ENCODE measurements at places on chromosomes 6 and 20. TPM values are rescaled to one million over a fixed set of nuclear protein-coding genes. Genes with fewer than 3 reads are reported as not detected.

GRCh38 chr6:136171231-136171630 is 78.9 kb downstream of the MTFR2 start:
- DNase-seq: no peak

Gene PLCB4
- 20.5 TPM for total RNA-seq

Gene HLA-DRB5
- total RNA-seq: 14.0 TPM

Gene CAP2
- total RNA-seq: 120 TPM

DNA sequence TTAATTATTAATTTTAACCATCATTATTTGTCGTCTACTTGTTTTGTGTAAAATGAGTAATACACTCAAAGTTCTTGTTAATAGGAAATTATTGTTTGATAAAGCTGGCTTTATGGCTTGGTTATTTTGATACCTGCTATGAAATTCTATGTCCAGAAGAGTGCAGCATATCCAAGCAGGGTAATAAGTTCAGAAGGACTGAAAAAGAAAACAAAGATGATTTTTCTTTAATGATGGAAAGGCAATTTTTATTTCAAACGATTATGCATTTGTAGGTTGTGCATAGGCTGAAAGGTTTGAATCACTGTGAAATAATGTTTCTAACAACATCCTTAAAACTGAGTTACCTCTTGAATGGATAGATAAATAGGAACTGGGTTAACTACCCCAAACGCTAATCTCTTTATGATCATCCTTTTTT is 1.4 kb upstream of the MAN1A1 start:
- no peak for DNase-seq

GRCh38 chr6:20604159-20604558 is 69.9 kb downstream of the CDKAL1 start:
- no peak for DNase-seq

Gene SIRPG
- not detected for total RNA-seq

- DNase-seq: no peak
Measured at GRCh38 chr6:33815854-33816253, 12.1 kb upstream of the MLN start.

DNA sequence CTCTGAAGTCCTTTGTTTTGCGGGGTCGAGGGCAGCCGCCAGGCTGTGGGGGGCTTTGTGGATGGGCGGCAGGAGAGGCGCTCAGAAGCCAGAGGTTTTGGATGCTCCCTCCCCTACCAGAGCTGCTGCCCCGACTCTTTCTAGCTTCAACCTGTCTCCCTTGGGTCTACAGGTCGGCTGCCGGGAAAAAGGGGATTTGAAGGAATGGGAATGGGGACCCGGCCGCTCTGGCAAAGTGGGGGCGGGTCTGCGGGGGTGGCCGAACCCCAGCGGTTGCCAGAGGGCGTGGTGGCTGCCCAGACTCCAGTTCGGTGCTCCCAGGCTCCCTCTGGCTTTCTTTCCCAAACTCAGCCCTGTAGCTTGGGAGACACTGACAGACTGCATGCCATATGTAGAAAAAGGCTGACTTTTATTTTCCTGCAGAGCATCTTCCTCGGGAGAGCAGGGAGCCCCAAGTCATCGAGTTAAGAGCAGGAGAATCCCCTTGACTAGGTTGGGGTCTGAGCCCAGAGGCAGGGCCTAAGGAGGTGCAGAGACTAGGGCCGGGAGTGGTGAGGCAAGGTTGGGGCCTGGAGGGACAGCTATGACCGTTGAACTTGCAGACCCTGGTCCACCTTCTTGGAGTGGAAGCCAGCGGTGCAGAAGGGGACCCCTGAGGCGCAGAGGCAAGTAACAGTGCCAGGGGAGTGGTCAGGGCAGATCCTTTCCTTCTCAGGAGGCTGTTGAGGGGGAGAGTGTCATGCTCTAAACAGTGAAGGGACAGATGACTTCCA is 1.4 kb upstream of the PPP1R18 start:
- no peak for DNase-seq

- no peak for DNase-seq
Measured at GRCh38 chr6:167345348-167345747, 20.5 kb downstream of the TTLL2 start.

DNA sequence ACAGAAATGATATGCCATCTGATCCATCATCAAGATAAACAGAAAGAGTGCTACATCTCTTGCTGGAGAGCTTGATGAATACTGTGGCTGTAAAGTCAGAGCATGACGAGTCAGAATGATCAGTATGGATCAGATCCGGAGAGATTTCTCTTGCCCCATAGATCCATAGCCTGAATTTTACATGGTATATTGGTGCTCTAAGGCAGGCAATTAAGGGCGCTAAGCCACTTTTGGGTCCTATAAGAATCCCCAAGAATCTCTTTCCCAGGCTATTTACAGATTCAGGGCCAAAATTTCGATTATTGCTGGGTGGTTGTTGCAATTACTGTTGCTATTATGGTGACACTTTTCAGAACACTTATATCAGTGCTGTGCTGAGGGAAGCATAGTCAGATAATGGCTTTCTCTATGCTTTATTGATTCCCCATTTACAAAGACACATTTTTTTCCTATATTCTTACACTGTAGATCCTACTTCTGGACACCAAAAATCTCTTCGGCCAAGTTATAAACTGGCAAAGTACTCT is 94.4 kb downstream of the ADGRB3 start:
- DNase-seq: no peak

- no peak for DNase-seq
Measured at GRCh38 chr20:54355631-54356280, 119.6 kb upstream of the DOK5 start.

- DNase-seq: no peak
Measured at GRCh38 chr6:15819226-15819625, 156.4 kb upstream of the DTNBP1 start.

- DNase-seq: no peak
Measured at GRCh38 chr6:7631466-7631865, 41.5 kb downstream of the SNRNP48 start.

DNA sequence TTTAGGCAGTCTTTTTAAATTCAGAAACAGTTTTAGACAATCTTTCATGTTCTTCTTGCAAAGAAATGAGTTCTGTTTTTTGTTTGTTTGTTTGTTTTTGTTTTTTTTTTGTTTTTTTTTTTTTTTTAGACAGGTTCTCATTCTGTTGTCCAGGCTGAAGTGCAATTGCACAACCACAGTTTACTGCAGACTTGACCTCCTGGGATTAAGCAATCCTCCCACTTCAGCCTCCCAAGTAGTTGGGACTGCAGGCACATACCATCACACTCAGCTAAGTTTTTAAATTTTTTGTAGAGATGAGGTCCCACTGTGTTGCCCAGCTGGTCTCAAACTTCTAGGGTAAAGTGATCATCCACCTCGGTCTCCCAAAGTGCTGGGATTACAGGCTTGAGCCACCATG is 96.2 kb downstream of the OTOR start:
- DNase-seq: no peak

Gene PRL
- total RNA-seq: not detected

Gene KCNQ5
- not detected for total RNA-seq

DNA sequence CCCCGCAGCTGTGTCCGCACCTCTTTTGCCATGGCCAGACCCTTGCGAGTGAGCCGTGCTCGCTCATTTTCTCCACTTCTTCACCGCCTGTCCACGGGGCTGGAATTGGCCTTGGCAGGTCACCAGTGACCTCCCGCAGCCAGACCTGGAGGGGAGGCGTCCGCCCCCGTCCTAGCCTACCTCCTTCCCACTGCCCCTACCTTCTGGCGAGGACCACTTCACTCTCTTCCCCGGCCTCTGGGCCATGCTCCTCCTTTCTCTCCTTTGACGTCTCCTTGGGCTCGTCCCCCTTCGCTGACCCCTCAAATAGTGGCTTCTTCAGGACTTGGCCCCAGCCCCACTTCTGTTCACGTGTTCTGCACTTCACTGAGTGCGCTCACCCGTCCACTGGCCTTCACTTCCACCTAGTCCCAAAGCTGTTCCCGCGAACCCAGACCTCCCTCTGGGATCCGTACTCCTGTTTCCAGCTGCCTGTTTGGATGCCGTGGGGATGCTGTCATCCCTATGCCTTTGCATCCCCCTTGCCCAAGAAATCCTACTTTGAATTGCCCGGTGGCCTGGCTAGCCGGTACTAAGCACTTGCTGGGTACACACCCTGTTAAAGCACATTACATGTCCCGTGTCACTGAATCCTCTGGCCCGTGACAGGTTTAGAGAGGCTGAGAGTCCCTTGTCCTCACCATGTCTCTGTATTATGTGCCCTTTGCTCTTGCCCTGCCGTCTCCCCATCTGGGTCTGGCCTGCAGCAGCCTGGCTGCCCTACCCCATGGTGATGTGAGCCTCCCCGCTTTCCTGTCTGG is 33.0 kb downstream of the SPATA2 start:
- DNase-seq: no peak

Measured in cardiac septum (tissue), 1 donor.